Activated CD8-positive, alpha-beta memory T cell treated with anti-CD3 and anti-CD28 coated beads, Interleukin-2, amount 10 ng/mL, durations not matched to agents 7 days and 5 days (primary cell): ENCODE measurements at places on chromosomes 6 and 20. TPM values are rescaled to one million over a fixed set of nuclear protein-coding genes. Genes with fewer than 3 reads are reported as not detected.

Gene CYP21A2
- total RNA-seq: not detected

Gene OR2J3
- total RNA-seq: not detected

Gene ME1
- total RNA-seq: 0.20 TPM

Gene PM20D2
- total RNA-seq: 13.1 TPM

Gene ELOVL2
- total RNA-seq: not detected

Gene MCHR2
- total RNA-seq: not detected

Gene ERVFRD-1
- not detected for total RNA-seq

Gene SEMG1
- total RNA-seq: not detected

Gene RANBP9
- 57.2 TPM for total RNA-seq

Gene C6orf132
- total RNA-seq: 0.18 TPM

Gene SYCP2
- 13.5 TPM for total RNA-seq

DNA sequence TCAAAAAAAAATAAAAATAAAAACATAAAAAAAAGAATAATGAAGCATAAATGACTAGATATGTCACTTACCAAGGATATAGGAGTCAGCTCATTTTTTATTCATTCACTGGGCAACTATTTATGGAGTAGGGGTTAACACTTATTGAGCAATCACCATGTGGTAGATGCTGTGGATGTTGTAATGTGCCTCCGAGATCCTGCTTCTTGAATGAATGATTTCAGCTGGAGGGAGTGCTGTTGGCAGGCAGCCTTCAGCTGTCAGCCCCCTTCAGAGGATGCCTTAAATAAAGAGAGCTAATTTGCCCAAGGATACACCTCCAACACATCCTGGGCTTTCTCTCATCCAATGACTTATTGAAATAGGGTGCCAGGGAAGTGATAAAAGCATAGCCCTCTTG lies 229.5 kb upstream of the DTNBP1 start:
- H3K27me3 ChIP-seq: peaks cover 7% of the 10 kb centered on the region
- no peak for DNase-seq
- no peak overlapping the region for H3K4me3 ChIP-seq
- H3K36me3 ChIP-seq: no peaks in the 10 kb centered on the region

- H3K27ac ChIP-seq: no peak overlapping the region
- no peak overlapping the region for H3K4me3 ChIP-seq
- H3K27me3 ChIP-seq: peaks cover 33% of the 10 kb centered on the region
- DNase-seq: no peak
These were observed 30.6 kb downstream of the SPINT4 start for GRCh38 chr20:45752746-45753145.

- H3K4me1 ChIP-seq: peaks cover 7% of the 10 kb centered on the region
- no peak overlapping the region for H3K27ac ChIP-seq
- no peak overlapping the region for H3K4me3 ChIP-seq
These were observed 113.2 kb upstream of the KCNG1 start for GRCh38 chr20:51135926-51136715.

DNA sequence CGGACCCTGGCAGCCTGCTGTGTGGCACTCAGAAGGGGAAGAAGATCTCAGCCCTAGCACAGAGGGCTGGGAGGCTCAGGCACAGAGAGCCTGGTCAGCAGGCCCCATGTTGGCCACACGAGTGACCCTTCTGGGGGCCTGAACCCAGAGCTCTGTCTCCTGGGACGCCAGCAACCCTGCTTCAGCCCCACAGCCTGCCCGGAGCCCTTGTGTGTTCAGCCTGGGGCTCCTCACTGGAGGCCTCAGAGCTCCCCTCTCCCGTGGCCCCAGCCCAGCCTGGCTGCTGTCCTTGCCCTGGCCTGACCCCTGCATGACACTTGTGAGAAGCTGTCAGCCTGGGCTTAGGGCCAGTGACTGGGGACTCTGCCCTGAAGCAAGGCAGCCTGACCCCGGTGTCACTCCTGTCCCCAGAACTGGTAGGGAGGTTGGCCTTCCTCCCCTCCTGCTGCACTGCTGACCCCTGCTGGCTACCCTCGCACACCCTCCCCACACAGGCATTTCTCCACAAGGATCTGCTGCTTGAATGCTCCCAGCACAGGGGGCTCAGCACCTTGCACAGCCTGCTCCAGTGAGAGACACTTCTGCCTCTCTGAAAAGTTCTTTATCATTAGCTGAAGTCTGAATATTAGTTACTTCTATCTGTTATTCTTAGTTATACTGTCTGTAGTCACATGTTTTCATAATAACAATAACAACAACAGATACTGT lies 15.4 kb upstream of the IP6K3 start:
- no peak overlapping the region for H3K4me3 ChIP-seq
- peak; percentile 70 for DNase-seq
- no peaks in the 10 kb centered on the region for H3K36me3 ChIP-seq
- no peak overlapping the region for H3K27ac ChIP-seq
- H3K27me3 ChIP-seq: peaks cover 2% of the 10 kb centered on the region
- peaks cover 5% of the 10 kb centered on the region for H3K4me1 ChIP-seq

- no peaks in the 10 kb centered on the region for H3K4me1 ChIP-seq
- H3K36me3 ChIP-seq: no peaks in the 10 kb centered on the region
- peaks cover 35% of the 10 kb centered on the region for H3K27me3 ChIP-seq
- no peak for DNase-seq
These were observed 142.0 kb upstream of the SOX4 start for GRCh38 chr6:21451546-21452013.

DNA sequence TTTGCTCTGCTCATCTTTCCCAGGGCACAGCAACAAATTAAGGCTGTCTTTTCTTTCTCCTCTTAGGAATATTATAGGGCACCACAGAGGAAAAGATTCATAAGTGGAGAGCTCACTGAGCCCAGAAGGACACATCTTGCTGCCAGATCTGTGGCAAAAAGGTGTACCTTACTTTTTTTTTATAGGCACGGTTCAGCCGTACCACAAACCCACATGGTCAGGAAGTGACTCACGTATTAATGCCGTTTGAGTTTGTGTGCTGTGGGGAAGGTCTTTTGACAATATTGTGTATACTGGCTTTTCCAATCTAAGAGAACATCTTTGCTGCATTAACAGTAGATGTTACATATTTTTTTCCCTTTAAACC lies 28.4 kb downstream of the PAQR8 start:
- H3K36me3 ChIP-seq: peaks cover 14% of the 10 kb centered on the region
- no peaks in the 10 kb centered on the region for H3K27me3 ChIP-seq
- peak overlapping the region; percentile 60 for H3K4me3 ChIP-seq
- DNase-seq: peak; percentile 84
- peaks cover 64% of the 10 kb centered on the region for H3K4me1 ChIP-seq

DNA sequence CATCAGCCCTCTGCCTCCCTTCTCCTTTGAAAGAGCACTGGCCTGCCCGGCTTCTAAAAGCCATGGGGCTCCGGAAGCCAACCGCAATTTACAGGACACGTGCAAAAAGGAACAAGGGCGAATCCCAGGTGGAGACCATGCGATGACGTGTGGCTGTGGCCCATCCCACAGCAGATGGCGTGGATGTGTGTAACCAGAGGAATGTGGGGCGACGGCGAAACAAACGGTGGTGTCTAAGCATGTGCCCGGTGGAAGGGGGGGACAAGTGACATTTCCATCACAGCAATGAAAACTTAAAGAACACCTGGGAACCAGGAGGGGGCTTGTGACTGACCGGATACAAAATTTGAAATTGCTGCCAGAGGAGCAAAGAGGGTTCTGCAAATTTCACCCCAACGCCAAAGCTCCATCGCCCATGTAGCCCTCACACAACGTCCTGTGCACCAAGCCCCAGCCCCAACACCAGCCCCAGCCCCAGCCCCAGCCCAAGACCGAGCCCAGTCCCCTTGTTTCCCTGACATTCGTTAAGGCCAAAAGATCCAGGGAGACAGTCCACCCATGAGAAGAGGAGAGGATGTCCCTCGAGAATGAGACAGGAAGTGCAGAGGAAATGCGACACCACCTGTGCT lies 159.7 kb upstream of the ZNF337 start:
- no peak for DNase-seq
- no peak overlapping the region for H3K27ac ChIP-seq
- H3K27me3 ChIP-seq: peaks cover 61% of the 10 kb centered on the region
- no peak overlapping the region for H3K4me3 ChIP-seq

DNA sequence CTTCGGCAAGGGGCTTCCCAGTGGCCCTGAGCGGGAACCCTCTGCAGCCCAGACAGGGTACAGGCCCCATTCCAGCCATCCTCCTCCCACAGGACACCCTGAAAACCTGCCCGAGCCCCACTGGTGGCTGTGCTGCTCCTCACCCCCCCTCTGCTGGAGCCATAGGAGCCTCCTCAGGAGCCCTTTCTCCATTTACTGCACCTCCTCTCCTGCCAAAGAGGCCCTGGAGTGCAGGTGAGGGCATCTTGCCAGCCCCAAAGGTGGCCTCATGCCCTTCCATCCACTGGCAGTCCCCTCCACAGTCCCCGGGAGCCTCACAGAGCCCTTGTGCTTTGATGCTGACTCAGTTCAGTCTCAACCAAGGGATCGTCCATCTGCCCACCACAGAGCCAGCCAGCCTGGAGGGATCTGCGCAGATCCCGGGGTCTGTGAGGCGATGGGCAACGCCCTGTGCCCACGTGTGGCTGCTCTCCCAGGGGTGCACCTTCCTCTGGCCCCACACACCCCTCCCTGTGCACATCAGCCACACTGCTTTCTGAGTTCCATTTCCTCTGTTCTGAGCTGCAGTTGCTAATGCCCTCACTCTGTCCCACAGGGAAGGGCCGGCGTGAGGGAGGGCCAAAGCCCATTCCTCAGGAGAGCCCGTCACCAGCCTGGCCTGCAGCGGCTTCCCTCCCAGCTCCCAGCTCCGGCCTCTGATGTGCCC lies 228.5 kb downstream of the DLL1 start:
- no peaks in the 10 kb centered on the region for H3K4me1 ChIP-seq
- DNase-seq: no peak
- no peak overlapping the region for H3K4me3 ChIP-seq
- H3K27me3 ChIP-seq: peaks cover 4% of the 10 kb centered on the region
- no peak overlapping the region for H3K27ac ChIP-seq

GRCh38 chr6:37576336-37576737 lies 76.6 kb upstream of the CCDC167 start:
- no peaks in the 10 kb centered on the region for H3K27me3 ChIP-seq
- no peak overlapping the region for H3K4me3 ChIP-seq
- DNase-seq: no peak
- H3K36me3 ChIP-seq: no peaks in the 10 kb centered on the region

GRCh38 chr6:168852376-168852884 lies 401.2 kb downstream of the THBS2 start:
- H3K4me3 ChIP-seq: no peak overlapping the region
- no peak for DNase-seq
- no peak overlapping the region for H3K27ac ChIP-seq
- no peaks in the 10 kb centered on the region for H3K36me3 ChIP-seq

GRCh38 chr6:109296971-109297372 lies 85.3 kb downstream of the CD164 start:
- H3K4me1 ChIP-seq: no peaks in the 10 kb centered on the region
- no peak overlapping the region for H3K4me3 ChIP-seq
- no peak overlapping the region for H3K27ac ChIP-seq
- no peak for DNase-seq
- no peaks in the 10 kb centered on the region for H3K36me3 ChIP-seq

- H3K4me3 ChIP-seq: no peak overlapping the region
- H3K27ac ChIP-seq: no peak overlapping the region
- peaks cover 2% of the 10 kb centered on the region for H3K4me1 ChIP-seq
- H3K36me3 ChIP-seq: peaks cover 43% of the 10 kb centered on the region
These were observed 47.6 kb upstream of the SIM1 start for GRCh38 chr6:100512203-100512862.

DNA sequence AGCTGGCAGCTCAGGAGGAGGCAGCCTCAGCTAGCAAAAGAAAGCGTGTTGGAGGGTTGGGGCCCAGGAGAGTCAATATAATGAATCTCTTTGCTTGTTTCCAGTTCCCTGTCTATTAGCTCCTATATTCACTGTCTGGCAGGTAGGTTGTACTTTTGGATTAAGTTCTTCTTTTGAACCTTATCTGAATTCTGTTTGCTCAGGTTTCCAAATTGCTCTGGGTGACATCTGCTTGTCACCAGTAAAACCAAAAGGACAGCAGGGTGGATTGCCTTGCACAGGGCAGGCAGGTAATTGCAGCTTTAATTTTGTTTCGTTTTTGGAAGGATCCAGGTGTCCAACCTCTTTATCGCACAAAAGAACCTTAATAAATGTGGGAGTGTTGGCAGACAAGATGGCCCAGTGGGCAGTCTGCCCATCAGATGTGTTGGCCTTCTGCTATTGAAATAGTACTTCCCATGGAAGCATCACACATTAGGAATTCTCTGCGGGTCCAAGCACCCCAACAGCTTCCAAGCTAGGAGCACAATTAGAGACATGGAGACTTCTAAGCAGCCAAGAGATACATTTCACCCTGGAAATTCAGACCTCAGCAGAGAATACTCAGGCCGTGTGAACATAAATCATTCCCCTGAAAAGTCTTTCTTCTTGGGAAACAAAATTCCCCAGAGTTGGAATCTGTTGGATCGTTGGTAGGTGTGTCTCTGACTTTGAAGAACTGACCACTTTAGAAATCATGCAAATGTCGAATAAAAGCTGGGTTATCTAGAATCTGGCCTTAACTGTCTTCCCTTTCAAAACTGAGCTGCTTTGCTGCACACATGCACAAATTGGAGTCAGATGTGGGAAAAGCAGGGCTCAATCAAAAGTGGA lies 286.9 kb upstream of the BMP2 start:
- no peak overlapping the region for H3K4me3 ChIP-seq
- no peaks in the 10 kb centered on the region for H3K27me3 ChIP-seq
- H3K27ac ChIP-seq: no peak overlapping the region
- no peak for DNase-seq
- no peaks in the 10 kb centered on the region for H3K4me1 ChIP-seq

DNA sequence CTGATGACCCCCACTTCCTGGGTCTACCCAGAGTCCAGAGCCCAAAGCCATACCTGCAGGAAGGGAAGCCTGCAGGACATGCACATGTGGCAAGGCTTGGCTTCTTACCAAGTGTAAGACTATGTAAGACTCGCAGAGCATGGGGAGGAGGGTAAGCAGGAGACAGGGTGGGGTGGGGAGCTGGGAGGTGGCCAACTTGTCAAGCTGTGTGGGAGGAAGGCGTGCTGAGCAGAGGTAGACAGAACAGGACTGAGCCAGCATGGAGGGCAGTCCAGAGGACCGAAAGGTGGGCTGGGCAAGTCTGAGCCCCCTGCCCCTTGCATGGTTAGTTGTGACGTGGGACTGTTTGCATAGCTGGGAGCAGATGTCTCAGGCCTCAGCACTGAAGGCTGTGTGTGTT lies 53.4 kb upstream of the RNF24 start:
- no peaks in the 10 kb centered on the region for H3K4me1 ChIP-seq
- H3K36me3 ChIP-seq: no peaks in the 10 kb centered on the region
- no peak overlapping the region for H3K4me3 ChIP-seq
- H3K27ac ChIP-seq: no peak overlapping the region
